ENCODE measurements at places on chromosomes 16 and 17.

DNA sequence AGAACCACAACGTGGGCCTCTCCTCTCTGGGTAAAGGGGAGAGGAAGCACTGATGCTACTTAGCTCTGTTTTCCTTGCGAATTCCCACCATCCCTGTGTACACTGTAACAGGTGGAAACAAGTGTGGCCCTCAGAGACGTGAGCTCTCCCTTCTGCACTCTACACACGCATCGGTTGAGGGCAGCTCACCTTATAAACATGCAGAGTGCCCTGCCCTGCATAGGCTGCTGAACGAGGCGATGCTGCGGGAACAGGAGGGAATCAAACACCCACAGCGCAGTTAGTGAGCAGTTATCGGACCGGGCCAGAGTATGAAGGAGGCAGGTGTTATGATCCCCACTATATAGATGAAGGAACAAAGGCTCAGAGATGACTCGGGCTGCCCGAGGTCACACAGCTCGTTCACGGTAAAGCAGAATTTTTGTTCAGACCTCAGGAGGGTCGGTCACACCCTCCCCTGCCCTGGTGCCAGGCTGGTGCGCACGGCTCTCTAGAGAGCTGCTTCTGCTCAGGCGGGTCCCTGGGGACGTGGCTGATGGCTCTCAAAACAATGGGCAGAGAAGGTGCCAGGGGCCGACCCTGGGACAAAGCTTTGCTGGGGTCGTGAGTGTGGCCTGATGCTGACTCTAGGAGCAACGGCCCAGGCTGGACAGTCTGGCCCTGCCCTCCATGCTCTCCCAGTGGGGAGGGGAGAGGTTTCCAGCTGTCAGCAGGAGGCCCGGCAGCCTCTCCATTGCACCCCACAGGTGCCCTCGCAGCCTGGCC, 68.5 kb downstream of the RPH3AL start:
- H3K27me3 ChIP-seq, result no peaks in the 10 kb centered on the region
- no peak for DNase-seq
- H3K4me1 ChIP-seq, result no peaks in the 10 kb centered on the region
- H3K36me3 ChIP-seq, result peaks cover 2% of the 10 kb centered on the region
- no peak overlapping the region for H3K27ac ChIP-seq

GRCh38 chr17:69428252-69428980, 13.9 kb downstream of the MAP2K6 start:
- no peaks in the 10 kb centered on the region for H3K27me3 ChIP-seq
- H3K27ac ChIP-seq, result peak overlapping the region; percentile 81
- peaks cover 4% of the 10 kb centered on the region for H3K36me3 ChIP-seq
- peaks cover 45% of the 10 kb centered on the region for H3K4me1 ChIP-seq

DNA sequence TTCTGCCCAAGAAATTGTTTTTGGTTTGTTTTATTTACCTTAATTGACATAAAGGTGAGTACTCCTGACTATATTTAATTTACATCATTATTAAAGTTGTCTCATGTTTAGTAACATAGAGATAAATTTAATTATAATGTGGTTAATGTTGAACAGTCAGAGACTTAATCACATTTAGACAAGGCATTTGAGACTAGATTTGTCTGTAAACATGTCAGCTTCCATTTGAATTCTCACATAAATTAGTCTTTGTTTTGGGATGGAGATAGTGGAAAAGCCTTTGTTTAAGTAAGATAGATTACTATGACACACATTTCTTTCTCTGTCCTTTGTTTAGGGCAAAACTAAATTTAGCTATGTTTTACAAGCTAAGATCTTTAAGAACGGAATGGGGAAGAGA, 18.5 kb upstream of the BCAS3 start:
- DNase-seq, result no peak
- peak overlapping the region; percentile 50 for H3K27ac ChIP-seq
- H3K4me1 ChIP-seq, result no peaks in the 10 kb centered on the region
- peaks cover 57% of the 10 kb centered on the region for H3K36me3 ChIP-seq
- H3K27me3 ChIP-seq, result no peaks in the 10 kb centered on the region
- H3K4me3 ChIP-seq, result no peak overlapping the region

DNA sequence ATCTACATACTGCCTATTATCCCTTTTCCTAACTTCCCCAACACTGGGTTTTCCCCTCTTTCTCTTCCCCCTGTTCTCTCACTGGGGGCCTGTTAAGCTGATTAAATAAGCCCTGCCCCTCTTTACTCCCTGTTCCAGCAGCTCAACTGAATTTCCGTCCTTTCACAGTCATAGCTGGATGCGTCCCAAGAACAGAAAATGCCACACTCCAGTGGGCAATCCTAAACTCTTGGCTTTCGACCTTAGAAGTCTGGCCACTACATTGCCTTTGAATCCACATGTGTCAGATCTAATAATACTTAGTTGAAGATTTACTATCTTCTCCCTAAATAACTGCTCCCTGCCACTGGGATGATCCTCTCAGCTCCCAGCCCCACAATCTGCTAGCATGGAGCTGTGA, 34.5 kb downstream of the KCNJ16 start:
- H3K4me3 ChIP-seq, result no peak overlapping the region
- H3K27me3 ChIP-seq, result no peaks in the 10 kb centered on the region

DNA sequence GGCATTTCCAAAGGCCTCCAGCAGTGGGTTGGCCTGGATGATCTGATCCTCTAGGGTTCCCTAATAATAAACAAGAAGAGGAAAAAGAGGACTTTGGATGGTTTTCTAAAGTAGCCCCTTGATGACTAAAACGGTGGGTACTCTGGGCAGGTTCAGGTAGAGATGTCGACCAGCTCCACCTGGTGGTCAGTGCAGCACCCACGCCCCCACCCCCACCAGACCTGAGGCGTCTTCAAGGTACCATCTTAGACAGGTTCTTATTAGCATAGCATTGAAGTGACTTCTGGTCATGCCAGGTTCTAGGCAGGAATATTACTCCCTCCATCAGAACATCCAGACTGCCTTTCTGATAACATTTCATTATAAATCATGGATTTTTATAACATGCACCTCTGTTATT, 15.0 kb downstream of the MYH13 start:
- no peak for DNase-seq
- no peaks in the 10 kb centered on the region for H3K36me3 ChIP-seq
- no peaks in the 10 kb centered on the region for H3K4me1 ChIP-seq
- no peak overlapping the region for H3K4me3 ChIP-seq
- H3K27ac ChIP-seq, result no peak overlapping the region
